ENCODE measurements at places on chromosomes 1 and 21. TPM values are rescaled to one million over a fixed set of nuclear protein-coding genes. Genes with fewer than 3 reads are reported as not detected.

The HCRTR1 gene
- total RNA-seq, result not detected

GRCh38 chr1:217009376-217009775, 286.1 kb upstream of the ESRRG start:
- no peak for DNase-seq

The TGFB2 gene
- not detected for total RNA-seq

GRCh38 chr21:44845418-44846223, 27.8 kb upstream of the SUMO3 start:
- peak; percentile 35 for DNase-seq

- no peak for DNase-seq
Measured at GRCh38 chr1:228162286-228163006, 3.2 kb upstream of the IBA57 start.

The AMY1A gene
- total RNA-seq, result not detected

- no peak for DNase-seq
Measured at GRCh38 chr21:44916965-44917364, 3.7 kb downstream of the ITGB2 start.

The PKP1 gene
- not detected for total RNA-seq

GRCh38 chr21:14453339-14454015, 70.5 kb upstream of the HSPA13 start:
- DNase-seq, result no peak

- peak; percentile 46 for DNase-seq
Measured at GRCh38 chr1:24910751-24911650, 19.1 kb downstream of the RUNX3 start.

GRCh38 chr1:244836135-244836521, 670 bp downstream of the COX20 start:
- no peak for DNase-seq

- DNase-seq, result no peak
Measured at GRCh38 chr1:243883551-243883950, 33.5 kb upstream of the AKT3 start.

GRCh38 chr1:241841691-241842090, 6.3 kb upstream of the EXO1 start:
- DNase-seq, result no peak

The AIRE gene
- not detected for total RNA-seq

- DNase-seq, result no peak
Measured at GRCh38 chr1:52599236-52599635, 2.9 kb upstream of the GPX7 start.

GRCh38 chr1:22115286-22115685, 27.6 kb downstream of the WNT4 start:
- DNase-seq, result no peak

The DMRTA2 gene
- not detected for total RNA-seq

GRCh38 chr1:17831597-17831996, 76.5 kb downstream of the ACTL8 start:
- DNase-seq, result no peak

The OR2L5 gene
- 0.51 TPM for total RNA-seq

The NUP210L gene
- total RNA-seq, result 0.11 TPM

GRCh38 chr1:164706606-164706987, 147.6 kb downstream of the PBX1 start:
- no peak for DNase-seq

DNA sequence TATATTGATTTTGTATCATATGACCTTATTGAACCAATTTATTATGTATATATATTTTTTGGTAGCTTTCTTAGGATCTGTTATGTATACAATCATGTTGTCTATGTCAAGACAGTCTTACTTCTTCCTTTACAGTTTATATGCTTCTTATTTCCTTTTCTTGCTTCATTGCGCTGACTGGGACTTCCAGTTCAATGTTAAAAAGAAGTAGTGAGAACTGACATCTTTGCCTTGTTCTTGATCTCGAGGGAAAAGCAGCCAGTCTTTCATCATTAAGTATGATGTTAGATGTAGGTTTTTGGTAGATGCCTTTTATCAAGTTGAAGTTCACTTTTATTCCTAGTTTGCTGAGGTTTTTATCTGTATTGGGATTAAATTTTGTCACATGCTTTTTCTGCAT, 17.5 kb downstream of the MAN1C1 start:
- DNase-seq, result no peak

- DNase-seq, result no peak
Measured at GRCh38 chr1:148309940-148310500, 157.9 kb upstream of the NBPF11 start.

- no peak for DNase-seq
Measured at GRCh38 chr1:21882721-21883415, 54.2 kb downstream of the HSPG2 start.

- no peak for DNase-seq
Measured at GRCh38 chr1:104946558-104947210, 1197.0 kb downstream of the AMY1C start.

DNA sequence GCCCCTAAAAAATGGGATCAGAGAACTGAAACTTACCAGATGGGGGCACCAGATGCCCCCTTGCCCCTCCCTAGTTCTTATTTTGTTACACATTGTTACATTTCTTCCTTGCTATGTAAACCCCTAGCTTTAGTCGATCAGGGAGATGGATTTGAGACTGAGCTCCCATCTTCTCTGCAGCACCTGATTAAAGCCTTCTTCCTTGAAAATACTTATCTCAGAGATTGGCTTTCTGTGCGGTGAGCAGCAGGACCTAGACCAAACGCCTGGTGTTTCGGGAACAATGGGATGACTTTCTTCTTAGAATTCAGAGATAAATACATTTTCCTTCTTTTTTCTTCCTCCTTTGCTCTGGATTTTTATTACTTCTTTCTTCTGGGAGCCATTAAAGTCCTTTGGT, 16.7 kb upstream of the LSM10 start:
- DNase-seq, result no peak

The ADAMTSL4 gene
- total RNA-seq, result 0.49 TPM

- DNase-seq, result no peak
Measured at GRCh38 chr1:103267893-103268292, 159.6 kb upstream of the COL11A1 start.

DNA sequence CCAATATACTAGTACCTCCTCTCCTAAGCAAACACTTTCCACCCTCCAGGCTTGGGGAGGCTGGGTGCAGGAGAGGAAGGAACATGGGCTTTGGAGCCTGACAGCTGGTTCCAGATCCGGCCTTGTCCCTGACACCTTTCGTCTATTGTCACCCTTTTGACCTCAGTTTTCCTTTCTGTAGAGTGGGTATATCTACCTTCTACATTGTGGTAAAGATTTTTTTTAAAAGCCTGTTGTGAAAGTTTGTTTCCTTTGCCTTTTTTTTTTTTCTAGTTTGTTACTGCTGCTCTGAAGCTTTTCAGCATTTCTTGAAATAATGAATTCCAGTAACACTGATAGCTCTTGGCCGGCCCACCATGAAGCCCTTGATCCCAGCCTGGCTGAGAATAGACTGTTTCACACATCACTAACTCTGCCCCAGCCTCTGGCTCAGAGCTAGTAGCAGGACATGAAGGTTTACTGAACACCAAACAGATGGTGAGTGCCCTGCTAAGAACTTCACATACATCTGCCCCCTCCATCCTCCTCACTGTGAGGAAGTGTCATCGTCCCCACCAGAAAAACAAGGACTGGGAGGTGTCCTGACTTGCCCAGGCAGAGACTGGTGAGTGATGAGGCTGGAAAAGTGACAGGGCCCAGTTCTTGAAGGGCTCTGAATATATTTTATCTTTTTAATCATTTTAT, 33.0 kb upstream of the ID3 start:
- DNase-seq, result no peak

- peak; percentile 53 for DNase-seq
Measured at GRCh38 chr1:169586395-169587255, at the start of gene F5. F5 (minus strand) TSS chr1:169586481; CDS start chr1:169586386, 95 bp downstream.

The C1orf141 gene
- total RNA-seq, result not detected

GRCh38 chr1:154429841-154430611, 24.9 kb downstream of the IL6R start:
- no peak for DNase-seq

GRCh38 chr21:36966821-36967768, 626 bp upstream of the HLCS start:
- DNase-seq, result no peak

GRCh38 chr1:198156745-198157240, at the start of gene NEK7:
NEK7 (plus strand) TSS chr1:198156998; CDS start chr1:198232581, 75,583 bp downstream.
- DNase-seq, result peak; percentile 66

The OR2L2 gene
- total RNA-seq, result 0.46 TPM

DNA sequence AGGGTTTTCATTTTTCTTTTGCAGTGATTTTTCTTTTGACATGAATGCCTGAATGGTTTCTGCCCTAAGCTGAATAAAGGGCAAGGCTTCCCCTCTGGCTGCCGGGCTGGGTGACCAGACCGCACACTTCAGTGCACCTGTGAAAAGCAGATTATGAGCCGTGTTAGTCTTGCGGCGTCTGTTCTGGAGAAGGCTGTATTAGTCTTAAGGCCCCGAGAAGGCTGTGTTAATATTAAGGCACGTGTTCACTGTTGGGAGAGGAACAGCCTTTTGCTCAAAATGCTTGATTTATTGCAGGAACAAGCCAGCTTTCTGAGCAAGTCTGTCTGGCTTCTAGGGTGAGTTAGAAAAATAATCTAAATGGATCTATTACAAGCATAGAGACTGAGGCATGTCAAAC, 54.7 kb upstream of the DNAH14 start:
- DNase-seq, result no peak

DNA sequence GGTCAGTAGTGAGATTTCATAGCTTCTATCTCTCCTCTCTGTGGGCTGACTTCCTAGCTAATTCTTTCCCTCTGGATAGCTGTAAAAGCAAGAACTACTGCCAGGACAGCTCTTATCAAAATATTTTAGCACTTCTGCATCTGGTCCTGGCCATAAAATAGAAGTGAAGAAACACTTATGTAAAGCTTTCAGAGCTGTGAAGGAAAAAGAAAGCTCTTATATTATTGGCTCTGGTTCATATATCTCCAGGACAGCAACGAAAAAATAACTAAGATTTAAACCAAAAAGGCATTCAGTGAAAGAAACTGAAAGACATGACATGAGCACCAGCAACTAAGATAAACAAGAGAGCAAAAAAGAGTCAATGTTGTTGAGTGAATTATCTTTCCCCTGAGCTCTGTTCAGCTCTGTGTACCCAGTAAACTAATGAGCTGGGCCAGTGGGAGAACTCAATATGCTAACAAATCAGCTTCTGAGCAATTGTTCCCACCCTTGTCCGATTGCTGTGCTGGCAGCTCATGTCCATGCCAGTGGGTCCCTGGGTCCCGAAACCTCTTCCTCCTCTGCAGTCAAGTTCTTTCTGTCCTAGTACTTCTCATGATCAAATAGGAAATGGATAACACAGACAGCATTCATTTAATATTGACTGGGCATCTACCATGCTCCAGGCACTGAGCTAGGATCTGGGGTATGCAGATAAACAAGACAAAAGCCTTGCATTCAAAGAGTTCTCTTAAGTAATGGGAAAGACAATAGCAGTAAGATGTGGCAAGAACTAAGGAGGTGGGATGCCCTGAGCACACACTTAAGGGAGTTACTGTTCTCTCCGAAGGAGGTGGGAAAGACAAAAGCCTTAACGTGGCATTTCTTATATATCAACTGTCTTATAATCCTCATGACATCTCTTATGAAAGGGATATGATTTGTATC, 45.3 kb upstream of the MAN1A2 start:
- DNase-seq, result no peak

The IL12RB2 gene
- total RNA-seq, result 84.1 TPM

DNA sequence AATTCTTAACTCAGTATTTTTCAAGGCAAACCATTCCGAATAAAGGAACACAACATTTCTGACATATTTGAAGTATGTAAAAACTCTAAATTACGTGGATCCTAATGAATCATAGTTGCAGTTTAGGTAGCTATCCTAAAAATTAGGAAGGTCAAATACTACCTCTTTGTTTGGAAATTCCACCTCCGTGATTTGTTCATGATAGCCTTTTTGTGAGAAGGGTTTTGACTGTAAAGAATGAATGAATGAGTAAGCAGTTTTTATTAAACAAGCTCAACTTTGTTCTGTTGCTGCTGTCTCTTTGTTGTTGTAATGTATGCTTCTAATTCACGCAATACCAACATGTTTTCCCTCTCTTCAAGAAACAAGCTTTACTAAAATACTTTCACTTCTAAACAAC, 840.4 kb downstream of the USP25 start:
- DNase-seq, result no peak

The DCST1 gene
- 0.19 TPM for total RNA-seq

The LCE1C gene
- not detected for total RNA-seq

The SNX7 gene
- total RNA-seq, result 0.19 TPM

The WNT9A gene
- not detected for total RNA-seq

The SPRR1B gene
- total RNA-seq, result not detected

DNA sequence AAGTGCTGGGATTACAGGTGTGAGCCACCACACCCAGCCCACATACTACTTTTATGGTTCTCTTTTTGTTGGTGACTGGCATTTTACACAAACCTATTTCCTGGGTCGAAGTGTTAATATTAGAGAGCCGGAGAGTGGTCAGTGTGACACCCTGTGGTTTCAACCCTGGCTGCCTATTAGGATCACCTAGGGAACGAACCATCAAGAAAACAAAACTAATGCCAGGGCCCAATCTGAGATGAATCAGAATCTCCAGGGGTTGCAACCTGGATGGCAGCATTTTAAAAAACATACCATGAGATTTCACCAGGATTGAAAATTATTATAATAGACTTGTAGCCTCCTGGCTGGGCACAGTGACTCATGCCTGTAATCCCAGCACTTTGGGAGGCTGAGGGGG, 6.1 kb downstream of the MRPS21 start:
- no peak for DNase-seq

The CCDC24 gene
- 1.3 TPM for total RNA-seq

DNA sequence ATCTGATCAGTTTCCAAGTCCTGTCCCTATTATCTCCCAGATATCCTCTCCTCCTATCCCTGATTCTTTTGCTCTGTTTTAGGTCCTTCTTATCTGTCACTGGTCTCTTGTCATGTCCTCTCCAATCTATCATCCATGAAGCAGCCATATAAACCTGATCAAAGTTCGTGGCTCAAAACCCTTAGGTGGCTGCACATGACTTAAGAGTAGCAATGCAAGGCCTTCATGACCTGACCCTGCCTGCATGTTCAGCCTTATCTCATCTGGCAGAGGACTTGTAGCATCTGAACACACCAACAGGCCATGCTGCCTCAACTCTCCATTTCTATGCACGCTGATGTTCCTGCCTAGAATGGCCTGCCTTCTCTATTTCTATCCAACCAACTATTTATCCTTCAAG, 65.2 kb downstream of the NOS1AP start:
- DNase-seq, result no peak

DNA sequence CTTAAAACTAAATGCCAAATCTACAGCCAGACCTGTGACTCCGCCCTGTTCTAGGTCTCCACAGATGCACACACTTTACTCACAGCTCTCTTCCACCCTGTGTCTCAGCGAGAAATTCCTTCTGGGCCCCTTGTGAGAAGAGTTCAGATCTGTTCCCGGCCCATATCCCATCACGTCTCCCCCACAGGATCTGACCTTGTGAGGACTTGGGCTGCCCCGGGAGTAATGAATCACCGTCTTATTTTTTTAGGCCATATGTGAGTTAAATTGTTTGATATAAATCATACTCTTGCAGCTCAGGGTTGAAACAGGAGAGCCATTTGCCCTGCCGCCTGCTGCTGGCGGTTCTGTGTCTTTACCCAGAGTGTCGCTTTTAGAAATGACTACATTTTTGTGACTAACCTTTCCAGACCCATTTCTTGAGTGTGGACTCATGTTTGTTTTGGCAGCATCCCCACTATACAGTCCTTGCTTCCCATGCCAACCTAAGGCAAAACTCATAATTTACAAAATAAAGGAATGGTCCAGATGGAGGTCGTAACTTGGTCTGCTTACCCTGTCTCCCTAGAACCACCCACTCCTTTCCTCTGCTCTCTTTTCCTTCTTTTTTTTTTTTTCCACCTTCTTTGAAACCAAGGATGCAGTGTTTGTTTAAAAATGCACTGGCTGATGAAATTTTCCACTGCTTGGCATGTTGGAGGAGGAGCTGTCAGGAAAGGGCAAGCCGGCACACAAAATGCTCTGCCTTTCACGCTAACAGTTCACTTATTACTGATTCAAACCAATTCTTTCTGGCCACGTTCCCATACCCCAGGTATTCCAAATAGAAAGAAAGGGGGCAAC, 98.0 kb upstream of the C1orf105 start:
- DNase-seq, result no peak
